Mucosa of gallbladder (tissue), 1 donor: ENCODE measurements at places on chromosomes 6 and 20. TPM values are rescaled to one million over a fixed set of nuclear protein-coding genes. Genes with fewer than 3 reads are reported as not detected.

Gene SRSF3
- 190 TPM for total RNA-seq

Gene AIF1
- 26.8 TPM for total RNA-seq

Gene FAXC
- total RNA-seq, result 7.3 TPM

Gene TUBB2A
- 108 TPM for total RNA-seq

Gene DOK5
- 15.5 TPM for total RNA-seq

Gene SHLD1
- total RNA-seq, result 12.1 TPM

DNA sequence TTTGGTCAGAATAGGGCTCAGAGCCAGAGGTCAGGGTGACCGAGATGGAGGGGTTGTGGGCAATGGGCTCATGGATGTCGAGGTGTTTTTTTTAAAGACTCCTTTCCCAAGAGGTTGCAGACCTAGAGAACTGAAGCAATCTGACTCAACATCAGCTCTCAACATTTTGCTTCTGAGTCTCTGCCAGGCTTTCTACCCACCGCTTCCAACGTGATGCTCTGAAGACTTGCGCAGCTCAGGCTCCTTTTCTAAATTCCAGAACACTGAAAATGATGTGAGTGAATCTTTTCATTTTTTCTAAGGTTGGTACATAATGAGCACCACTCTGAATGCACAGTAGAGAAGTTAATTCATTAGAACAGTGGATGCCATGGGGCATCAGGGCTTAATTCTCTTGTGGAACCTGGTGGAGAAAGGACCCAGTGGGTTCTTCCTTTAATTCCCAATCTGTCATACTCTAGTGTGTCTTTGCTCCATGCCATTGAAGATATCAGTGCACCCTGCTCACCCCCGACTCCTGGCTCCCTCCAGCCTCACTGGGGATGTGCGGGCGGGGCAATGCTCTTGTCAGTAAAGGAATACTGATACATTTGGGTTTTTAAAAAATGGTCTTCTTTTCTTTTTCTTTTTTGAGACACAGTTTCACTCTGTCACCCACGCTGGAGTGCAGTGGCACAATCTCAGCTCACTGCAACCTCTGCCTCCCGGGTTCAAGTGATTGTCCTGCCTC, 17.0 kb upstream of the KIF13A start:
- no peak for DNase-seq

DNA sequence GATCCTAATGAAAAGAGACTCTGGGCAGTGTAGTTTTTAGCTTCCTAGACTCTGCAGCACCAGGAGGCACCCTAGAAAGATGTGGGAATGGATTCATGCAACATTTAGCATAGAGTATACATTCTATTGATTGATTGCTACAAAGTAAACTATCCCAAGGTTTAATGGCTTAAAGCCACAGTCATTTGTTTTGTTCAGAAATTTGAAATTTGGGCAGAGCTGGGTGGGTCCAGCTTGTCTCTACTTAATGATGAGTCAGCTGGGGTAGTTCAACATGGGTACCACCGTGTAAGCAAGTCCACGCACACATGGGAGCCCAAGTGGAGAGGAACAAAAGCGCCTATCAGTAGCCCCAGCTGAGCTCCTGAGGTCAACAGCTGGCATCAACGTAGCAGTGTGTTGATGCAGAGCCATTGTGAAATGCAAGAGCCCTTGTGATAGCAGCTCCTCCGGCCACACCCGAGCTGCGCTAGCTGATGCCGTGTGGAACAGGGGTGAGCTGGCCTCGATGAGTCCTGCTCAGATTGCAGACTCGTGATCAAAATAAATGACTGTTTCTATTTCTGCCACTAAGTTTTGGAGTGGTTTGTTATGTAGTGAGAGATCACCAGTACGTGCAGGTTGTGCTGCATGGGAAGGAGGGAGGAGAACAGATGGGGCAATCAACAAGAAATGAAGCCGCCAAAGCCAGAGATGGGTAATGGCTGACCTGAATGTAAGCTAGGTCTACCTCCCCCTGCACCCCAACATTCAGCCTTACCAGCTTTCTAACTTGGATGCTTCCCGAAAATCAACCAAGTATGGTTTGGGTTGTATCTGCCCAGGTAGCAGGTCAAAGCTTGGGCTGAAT, 45.7 kb upstream of the TRAF3IP2 start:
- DNase-seq, result no peak

DNA sequence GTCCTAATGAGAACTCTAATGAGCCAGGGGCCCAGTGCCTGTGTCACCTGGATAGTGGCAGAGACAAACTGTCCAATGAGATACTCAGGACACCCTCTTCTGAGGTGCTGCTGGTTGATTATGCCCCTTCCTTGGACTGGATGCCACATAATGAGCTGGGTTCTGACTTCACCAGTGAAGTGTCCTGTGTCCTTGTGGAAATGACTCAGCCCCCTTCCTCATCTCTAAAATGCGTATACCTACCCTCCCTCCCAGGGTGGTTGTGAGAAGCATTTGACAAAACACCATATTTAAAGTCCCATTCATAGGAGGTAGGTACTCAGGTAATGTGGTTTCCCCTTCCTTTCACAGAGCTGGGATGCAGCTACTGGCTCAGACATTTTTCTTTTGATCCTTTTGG, 28.4 kb upstream of the RNF24 start:
- DNase-seq, result no peak

- DNase-seq, result no peak
Observed at GRCh38 chr6:54516321-54516720, 208.1 kb downstream of the TINAG start.

DNA sequence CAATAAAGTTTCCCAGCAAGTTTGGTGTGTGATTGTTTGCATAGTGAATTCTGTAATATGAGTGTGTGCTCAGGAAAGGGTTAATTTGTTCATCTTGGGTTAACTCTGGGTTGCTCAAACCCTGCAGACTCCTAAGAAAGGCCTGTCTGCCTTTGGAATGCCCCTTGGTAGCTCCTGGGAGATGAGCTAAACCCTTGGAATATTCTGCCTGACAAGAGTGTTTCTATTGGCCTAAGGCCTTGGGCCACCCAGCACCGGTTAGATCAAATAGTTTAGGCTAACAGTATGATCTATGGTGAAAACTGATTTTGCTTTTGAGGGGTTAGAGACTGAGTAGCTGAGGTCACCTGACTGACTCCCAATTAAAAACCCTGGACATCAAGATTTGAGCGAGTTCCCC, 248.3 kb downstream of the GRM1 start:
- no peak for DNase-seq

DNA sequence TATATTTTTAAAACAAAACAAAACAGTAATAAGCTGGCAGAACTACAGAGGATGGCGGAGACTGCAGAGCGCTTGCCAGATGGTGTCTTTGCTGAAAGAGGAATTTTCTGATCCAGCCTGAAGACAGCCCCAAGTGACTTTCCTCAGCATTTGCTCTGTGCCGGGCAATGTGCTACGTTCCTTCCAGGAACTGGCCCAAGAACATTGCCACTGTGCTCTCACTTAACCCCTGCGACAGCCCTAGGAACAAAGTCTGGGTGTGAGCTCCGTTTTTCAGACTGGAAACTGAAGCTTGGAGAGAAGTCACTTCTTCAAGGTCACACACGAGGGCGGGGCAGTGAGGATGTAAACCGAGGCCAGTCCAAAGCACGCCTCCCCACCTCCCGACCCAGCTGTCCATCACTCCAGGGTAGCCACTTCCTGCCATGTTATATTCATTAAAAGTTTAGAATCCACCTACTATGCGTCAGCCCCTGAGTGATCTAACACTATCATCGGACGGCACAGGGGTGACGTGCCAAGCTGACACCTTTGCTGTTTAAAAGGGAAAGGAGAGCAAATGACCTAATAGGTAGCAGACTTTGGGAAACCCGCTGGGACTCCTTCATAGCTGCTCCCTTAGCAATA, 22.3 kb upstream of the BMP7 start:
- no peak for DNase-seq

GRCh38 chr6:4125500-4125899, 9.9 kb downstream of the ECI2 start:
- no peak for DNase-seq

- DNase-seq, result no peak
Observed at GRCh38 chr20:53149890-53150205, 177.7 kb downstream of the TSHZ2 start.

DNA sequence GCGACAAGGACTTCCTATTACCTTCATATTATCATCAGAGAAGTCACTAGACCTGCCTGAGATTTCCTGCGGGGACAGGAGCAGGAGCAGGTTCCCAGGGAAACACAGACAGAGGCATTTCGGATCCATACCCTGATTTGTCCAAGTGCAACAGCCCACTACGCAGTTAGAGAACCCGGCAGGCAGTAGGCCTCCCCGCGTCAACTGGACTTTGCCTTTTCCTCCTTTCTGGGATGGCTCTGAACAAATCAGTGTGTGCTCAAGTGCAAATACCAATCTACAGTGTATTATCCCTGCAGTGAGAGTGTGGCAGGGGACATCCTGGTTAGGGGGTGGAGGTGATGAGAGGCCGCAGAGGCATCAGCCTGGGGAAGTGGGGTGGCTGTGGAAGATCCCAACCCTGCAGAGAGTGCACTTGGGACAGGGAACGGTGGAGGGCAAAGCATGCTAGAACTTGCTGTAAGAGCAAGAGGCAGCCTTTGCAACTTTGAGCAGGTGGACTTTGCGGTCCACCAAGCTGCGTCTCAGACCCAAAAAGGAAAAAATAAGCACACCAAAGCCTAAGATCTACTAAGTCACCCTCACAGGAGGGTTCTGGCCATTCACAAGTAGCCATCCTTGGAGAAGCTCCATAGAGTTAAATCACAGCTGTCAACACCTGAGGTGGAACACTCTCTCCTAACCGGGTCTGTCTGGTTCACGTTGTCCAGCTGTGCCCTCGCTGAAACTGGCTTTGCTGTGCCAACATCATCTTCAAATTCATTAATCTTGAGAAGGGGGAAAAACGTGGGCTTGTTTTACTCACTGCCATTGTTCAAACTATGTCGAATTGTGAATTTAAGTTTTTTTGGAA, 159.1 kb downstream of the ZDHHC14 start:
- peak; percentile 51 for DNase-seq

GRCh38 chr20:39049148-39049547, 87.0 kb downstream of the DHX35 start:
- DNase-seq, result no peak

- no peak for DNase-seq
Observed at GRCh38 chr6:100808638-100809275, 72.4 kb downstream of the ASCC3 start.

DNA sequence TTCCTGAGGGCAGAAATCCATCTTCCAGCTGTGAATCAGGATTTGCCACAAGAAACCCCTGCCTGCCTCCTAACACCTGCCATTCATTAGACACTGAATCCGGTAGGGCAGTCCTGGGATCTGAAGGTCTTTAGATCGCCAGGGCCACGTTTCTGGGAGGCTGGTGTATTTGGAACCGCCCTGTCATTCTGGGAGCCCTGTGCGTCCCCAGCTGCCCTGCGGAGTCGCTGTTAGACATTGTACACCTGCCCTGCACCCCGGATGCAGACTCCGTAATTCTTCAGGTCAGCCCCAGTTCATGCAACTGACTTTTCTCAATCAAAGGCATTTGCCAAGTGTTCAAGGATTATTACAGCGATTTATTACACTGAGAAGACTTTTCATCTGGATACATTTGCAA, 193.2 kb downstream of the TBC1D7 start:
- no peak for DNase-seq

DNA sequence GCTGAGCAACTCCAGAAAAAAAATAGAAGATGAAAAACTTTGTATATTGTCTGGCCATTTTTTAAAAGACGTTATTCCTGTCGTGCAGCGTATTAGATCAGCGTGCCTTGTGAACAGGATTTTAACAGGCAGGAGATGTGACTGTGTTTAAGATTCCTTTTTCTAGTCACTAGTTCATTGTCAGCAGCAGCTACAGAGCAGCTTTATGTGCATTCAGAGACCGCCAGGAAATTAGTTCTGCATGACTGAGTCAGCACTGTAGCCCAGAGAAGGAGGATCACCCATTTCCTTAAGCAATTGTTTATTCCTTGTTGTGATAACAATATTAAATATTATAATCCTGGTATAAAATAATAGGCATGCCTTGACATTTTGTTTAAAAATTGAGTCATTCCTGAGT, 75.4 kb upstream of the ADGRB3 start:
- DNase-seq, result no peak

DNA sequence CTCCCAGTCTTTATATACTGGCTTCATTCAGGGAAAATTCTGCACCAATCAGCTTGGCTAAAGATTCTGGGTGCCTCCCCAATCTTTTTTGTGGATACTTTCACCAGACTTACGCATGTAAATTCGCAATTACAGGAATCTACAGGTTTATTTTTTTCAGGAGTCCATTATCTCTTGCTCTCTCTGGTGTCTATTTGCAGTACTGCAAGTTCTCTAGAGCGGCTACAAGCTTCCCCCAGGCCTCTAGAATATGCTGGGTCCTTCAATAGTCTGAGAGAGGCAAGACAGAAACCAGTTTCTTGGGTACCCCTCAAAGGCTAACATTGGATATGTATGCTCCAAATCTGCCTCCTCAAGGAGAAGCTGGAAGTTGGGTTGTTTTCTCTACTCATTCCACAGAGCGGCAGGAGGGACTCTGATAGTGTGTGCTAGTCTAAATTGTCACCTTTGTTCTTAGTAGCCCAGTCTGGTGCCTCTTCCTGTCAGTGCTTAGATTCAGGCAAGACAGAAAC, 58.5 kb downstream of the SUN5 start:
- no peak for DNase-seq

DNA sequence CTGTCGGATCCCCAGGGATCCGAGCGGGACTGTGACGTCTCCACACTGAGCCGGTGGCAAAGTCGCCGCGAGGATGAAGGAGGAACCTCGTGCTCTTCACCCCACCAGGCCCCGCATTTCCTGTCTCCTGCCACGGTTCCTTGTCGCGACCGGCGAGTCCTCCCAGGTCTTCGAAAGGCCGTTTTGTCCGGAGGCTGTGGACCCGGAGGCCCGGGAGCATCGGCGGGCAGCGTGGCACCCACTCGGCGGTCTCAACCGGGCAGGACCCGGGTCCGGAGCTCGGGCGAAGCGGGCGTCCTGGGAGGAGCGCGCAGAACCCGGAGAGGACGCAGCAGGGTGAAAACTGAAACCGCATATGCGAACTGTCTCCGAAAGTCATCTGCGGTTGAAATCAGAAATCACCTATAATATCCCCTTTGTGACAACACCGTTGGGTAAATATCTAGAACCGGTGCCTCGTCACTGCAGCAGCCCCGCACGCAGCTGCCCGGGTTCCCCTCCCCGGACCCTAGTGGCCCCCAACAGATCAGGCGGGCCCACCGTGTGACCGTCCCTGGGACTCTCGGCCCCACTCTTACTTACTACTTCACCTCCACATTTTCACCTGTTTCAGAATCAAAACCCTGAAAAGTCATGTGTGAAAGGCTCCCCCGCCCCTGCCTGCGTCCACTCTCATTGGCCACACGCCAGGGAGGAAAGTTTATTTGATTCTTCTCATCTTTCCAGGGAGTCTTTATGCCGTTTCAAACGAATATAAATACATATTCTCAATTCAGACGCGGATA, 3.1 kb upstream of the ULBP2 start:
- DNase-seq, result no peak

DNA sequence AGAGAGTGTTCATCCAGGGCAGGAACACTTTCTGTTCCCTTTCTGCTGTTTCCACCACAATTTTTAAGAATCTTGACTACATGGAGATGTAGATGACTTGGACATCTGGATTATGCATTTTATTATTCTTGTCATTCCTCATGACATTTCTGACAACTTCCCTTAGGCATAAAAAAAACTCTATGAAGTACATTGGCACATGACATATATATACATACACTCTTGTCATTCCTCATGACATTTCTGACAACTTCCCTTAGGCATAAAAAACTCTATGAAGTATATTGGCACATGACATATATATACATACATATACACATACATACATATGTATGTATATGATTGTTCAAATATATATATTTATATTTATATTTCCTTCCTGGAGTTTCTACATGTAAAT, 531.5 kb downstream of the COL12A1 start:
- no peak for DNase-seq

GRCh38 chr6:39230654-39231035, 1.4 kb upstream of the KCNK5 start:
- DNase-seq, result no peak
